ENCODE measurements at places on chromosomes 5 and 9.

- DNase-seq: no peak
Observed at GRCh38 chr5:151230048-151230680, 6.3 kb upstream of the CCDC69 start.

DNA sequence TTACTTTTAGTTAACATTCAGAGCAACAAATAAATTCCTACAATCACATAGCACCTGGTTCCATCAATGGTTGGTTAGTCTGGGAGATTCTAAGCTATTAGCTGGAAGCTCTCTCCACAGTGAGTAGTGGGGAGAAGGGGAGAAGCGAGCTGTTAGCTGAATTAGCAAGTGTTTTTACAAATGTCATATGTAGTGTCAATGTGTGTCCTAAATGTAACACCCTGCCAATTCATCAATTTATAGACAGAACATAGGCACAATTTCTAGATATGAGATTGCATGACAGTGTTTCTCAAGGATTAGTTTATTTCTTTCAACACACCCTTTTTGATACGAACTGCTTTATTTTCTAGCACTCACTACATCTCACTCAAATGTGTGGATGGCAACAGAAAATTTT is 349.0 kb downstream of the PDE4D start:
- no peak for DNase-seq

- no peak for DNase-seq
Observed at GRCh38 chr9:88661759-88662158, 126.8 kb downstream of the NXNL2 start.

- DNase-seq: no peak
Observed at GRCh38 chr5:113378959-113379541, 55.7 kb downstream of the TSSK1B start.

GRCh38 chr5:144333336-144333920 is 162.8 kb downstream of the KCTD16 start:
- no peak for DNase-seq

GRCh38 chr5:181051841-181052671 is 12.0 kb downstream of the BTNL9 start:
- no peak for DNase-seq

DNA sequence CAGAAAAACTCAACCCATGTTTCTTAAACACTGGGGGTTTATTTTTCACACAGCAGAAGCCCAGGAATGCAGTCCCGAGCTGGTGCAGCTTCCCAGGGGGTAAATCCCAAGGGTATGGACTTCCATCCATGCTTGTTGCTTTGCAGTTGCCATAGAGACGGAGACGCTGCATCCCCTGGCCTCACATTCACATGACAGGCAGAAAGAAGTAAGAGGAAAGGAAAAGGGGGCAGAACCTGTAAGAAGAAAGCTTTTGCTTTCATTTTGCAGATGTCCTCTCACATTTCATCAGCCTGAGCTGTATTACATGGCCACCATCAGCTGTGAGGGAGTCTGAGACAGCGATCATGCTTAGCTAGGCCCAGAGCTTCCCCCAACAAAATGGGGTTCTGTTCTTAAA is 321.0 kb downstream of the AGTPBP1 start:
- DNase-seq: no peak

GRCh38 chr5:146151970-146152369 is 30.5 kb downstream of the LARS1 start:
- DNase-seq: no peak
